ENCODE measurements at places on chromosomes 1 and 21. TPM values are rescaled to one million over a fixed set of nuclear protein-coding genes. Genes with fewer than 3 reads are reported as not detected.

KIF26B gene
- total RNA-seq = 0.41 TPM

- no peak for DNase-seq
Observed at GRCh38 chr1:101198842-101199636, 37.8 kb upstream of the S1PR1 start.

KIAA1614 gene
- total RNA-seq = 13.8 TPM

PCBP3 gene
- total RNA-seq = 28.4 TPM

DNA sequence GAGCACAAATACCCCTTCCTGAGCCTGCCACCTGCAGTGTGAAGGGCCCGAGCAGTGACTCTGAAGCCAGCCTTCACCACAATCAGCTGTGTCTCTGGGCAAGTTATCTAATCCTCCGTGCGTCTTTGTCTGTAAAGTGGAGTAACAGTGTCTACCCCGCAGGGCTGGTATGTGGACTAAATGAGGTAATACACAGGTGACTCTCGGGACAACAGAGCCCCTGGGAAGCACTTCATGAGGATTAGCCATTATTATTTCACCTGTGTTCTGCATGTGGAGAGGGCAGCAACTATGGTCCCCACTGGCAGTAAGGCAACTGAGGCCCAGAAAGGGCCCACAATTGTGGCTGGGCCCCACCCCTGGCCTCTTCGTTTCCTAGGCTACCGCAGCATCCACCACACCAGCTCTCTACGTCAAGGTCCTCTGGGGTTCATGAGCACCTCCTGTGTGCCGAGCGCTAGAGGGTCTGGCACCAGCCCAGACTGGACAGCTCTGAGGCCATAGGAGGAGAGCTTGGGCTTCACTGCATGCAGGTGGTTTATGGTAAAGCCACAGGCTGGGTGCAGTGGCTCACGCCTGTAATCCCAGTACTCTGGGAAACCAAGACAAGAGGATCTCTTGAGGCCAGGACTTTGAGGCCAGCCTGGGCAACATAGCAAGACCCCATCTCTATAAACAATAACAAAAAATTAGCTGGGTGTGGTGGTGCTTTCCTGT is 41.3 kb upstream of the LRP8 start:
- DNase-seq = no peak

- no peak for DNase-seq
Observed at GRCh38 chr1:109636201-109636952, 16.7 kb downstream of the AMPD2 start.

CD2 gene
- total RNA-seq = 1.4 TPM

ALDH9A1 gene
- total RNA-seq = 65.0 TPM

GRCh38 chr1:228552596-228553176 is 65.5 kb downstream of the RNF187 start:
- no peak for DNase-seq

PAQR6 gene
- 2.5 TPM for total RNA-seq

DNA sequence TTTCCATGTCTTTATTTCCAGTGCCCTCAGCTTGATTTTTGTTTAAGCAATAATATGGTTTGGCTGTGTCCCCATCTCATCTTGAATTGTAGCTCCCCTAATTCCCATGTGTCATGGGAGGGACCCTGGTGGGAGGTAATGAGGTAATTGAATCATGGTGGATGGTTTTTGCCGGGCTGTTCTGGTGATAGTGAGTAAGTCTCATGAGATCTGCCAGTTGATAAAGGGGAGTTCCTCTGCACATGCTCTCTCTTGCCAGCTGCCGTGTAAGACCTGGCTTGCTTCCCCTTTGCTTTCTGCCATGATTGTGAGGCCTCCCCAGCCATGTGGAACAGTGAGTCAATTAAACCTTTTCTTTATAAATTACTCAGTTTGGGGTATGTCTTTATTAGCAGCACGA is 559.6 kb upstream of the ADAMTS5 start:
- no peak for DNase-seq

DNA sequence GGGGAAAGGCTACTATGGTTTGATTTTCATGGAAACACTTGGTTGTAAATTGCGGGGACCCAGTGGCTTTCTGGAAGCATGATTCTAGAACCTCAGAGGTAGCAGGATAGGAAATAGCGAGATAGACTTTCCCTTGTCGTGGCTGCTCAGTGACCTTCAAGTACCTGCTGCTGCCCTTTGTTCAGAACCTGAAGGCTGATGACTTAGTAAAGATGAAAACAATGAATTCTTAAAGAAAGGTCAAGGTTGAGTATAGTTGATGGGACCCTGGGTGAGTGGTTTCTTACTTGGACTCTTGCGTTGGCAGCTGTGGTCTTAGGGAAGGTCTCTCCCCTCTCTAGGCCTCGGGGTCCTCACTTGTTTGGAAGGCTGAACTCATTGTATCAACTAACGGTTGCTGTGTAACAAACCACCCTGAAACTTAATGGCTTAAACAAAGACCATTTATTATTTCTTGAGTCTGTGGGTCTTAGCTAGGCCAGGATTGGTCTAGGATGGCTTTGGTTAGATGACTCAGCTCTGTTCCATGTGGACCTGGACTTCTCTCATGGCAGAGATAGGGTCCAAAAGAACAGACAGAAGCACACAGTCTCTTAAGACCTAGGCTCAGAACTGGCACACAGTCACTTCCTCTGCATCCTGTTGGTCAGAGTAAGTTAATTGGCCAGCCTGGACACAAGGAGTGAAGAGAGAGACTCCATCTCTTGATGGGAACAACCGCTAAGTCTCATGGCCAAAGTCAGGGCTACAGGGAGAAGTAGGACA is 89.2 kb upstream of the SELENON start:
- DNase-seq = no peak

DNA sequence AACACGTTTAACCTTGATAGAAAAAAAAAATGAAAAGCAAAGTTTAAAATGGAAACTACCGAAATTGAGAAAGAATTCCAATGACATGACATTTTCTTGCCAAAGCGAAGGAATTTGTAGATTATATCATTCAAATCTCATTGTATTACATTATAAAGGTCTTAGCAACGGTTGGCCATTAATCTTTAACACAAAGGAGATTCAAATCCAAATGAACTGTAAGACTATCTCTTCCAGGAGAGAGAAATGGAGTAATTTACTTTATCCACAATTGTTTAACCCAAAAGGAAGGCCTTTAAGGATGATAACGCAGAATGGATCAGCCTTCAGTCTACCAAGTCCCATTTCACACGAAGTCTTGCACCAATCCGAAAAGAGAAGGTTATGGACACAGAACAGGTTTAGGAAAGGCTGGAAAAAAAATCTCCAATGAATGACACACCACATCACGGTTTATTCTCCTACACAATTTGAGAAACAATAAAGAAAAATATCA is 1.5 kb downstream of the ENAH start:
- no peak for DNase-seq

CRNN gene
- total RNA-seq = not detected

RSPH1 gene
- 0.27 TPM for total RNA-seq

- no peak for DNase-seq
Observed at GRCh38 chr1:17913326-17914115, 158.4 kb downstream of the ACTL8 start.

DNA sequence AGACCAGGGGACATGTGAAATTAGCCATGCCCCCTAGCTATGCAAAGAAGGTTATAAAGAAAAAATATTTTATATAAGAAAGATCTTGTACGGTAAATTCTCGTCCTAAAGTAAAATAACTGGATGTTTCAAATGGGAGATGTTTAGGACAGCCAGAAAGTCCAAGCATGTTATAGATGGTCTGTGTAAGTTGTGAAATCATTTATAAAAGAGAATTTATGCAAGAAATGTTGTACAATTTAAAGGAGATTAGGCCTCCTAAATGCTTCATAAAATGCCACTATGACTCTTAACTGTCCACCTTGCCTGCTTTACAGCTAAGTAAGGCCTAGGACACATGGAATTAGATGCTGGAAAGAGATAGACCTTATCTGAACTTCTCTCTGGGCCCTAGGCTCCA is 118.1 kb upstream of the POGK start:
- DNase-seq = no peak

CD1E gene
- not detected for total RNA-seq
